ENCODE measurements at places on chromosomes 5 and 9.

DNA sequence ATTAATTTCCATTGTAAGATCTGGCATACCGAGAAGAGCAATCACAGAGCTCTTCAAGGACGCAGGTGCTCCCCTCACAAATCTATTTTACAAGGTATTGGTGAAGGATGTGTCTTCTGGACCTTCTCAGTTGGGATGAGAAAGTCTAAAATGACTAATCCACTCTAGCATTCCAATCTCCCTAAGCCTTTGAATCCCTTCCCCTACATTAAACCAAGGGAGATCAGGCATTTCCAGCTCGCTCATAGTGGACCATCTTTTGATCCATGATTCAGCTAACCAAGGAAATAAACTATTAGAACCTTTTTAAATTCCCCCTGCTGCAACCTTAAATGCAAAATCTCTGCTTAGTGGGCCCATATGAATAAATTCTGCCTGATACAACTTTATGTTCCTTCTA, 95.9 kb upstream of the FBN2 start:
- no peak for DNase-seq

GRCh38 chr9:138098116-138098907, 220.7 kb downstream of the CACNA1B start:
- no peak for DNase-seq

GRCh38 chr9:922171-922570, 54.3 kb upstream of the DMRT3 start:
- no peak for DNase-seq

GRCh38 chr5:85337435-85337834, 952.8 kb upstream of the EDIL3 start:
- DNase-seq = no peak

DNA sequence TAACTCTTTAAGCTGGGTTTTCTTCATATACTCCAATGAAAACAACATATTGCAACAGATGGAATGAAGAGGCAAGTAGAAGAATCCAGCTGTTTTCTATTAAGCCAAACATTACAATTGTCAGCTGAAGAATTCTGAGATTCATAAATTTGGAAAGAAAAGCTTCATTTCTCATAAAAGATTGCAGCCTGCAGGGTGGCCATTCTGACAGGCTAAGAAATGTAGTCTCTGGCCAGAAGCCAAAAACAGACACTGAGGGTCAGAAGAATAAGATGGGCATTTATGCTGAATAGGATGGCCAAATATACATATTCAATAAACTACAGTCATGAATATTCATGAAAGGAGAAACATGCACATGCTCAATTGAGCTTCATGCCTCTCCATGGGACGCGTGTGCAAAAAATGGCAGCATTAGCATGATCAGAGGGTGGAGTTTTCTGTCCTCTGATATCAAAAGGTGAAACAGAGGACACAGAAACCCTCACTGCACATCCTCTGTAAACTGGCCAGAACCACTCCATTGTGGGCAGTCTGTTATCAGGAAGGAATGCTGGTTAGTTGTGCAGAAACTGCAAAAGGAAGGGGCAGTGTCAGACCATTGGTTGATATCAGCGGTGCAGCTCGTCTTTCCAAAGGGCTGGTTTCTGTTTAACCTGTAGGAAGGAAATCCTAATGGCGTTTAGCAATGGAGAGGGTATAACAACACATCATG, 50.2 kb downstream of the FXN start:
- no peak for DNase-seq
